ENCODE measurements at places on chromosomes 7 and 10.

- no peak for DNase-seq
Measured at GRCh38 chr7:30280631-30281030, 3.8 kb upstream of the ZNRF2 start.

DNA sequence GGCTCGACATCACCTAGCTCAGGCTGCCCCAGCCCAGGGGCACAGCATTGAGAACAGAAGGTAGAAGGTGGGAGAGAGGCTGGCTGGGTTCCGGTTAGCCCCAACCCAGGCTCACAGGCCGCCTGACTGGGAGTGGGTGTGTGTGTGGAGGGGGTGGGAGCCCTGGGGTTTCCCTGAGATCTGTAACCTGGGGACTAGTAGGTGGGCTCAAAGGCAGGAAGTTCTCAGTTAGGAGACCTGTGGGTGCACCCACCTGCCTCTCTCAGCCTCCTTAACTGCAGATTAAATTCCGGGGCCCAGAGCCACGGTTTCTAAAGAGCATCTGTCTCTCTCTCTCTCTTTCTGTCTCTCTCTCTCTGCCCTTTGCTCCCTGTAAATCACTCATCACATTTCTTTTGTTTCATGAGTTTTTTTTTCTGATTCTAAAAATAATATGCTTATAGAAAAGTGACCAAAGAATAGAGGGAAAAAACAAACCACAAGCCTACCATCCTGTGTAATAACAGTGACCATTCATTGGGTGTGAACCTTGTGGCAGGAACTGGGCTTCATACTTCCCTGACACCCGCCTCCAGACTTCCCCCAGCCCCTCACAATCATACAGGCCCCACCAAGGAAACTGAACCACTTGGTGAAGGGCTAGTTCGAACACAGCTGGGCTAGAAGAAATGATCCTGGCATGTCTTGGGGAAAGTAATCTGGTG is 83.4 kb upstream of the SMNDC1 start:
- DNase-seq: no peak

DNA sequence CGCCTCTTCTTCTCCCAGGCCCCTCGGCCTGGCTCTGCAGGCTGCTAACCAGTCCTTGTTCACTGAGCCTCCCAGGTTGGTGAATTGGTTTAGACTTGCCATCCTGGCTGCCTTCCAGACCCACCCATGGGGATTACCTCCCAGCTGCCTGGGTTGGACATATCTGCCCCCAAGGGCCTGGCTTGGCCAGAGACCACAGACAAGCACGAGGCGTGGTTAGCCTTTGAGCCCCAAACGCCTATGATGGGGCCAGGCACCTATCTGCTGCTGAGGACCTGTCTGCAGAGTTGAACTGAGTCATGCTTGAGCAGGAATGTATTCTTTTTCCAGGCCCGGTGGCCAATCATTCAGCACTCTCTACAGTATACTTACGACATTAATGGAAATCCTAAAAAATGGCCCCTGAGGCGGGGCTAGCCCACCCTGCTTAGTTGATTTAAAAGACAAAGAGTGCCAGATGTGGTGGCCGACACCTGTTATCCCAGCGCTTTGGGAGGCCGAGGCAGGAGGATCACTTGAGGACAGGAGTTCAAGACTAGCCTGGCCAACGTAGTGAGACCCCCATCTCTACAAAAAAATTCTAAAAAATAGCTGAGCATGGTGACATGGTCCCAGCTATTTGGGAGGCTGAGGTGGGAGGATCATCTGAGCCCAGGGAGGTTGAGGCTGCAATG is 361.5 kb downstream of the FRMD4A start:
- DNase-seq: no peak

GRCh38 chr7:38398725-38399321 is 125.4 kb upstream of the TARP start:
- DNase-seq: peak; percentile 42

GRCh38 chr10:113021268-113022040 is 71.4 kb downstream of the TCF7L2 start:
- DNase-seq: no peak

DNA sequence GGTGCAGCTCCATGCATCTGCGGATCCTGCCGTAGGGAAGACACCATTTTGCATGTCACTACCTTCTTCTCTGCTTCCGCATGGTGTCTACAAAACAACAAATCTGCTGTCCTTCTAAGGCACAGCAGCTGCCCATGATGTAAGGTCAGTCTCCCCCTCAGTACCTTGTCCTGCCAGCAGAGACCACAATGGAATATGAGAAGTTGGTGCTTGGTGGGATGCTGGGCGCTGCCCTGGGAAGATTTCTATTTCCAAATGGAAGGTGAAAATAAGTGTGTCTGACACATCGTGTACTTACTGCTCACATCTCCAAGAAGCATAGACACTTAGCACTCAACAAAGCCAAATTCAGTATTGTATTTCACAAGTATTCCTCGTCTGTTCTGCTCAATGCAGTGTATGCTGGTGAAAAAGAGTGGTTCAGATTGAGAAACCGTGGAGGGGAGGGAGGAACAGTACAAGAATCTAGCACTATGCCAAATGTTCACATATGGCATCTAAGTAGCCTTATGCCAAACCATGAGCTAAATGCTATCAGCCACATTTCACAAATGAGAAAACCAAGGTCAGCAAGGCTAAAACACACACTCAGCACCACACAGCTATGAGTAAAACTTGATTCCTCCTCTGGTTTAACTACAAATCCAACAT is 95.0 kb downstream of the GRB10 start:
- DNase-seq: no peak

DNA sequence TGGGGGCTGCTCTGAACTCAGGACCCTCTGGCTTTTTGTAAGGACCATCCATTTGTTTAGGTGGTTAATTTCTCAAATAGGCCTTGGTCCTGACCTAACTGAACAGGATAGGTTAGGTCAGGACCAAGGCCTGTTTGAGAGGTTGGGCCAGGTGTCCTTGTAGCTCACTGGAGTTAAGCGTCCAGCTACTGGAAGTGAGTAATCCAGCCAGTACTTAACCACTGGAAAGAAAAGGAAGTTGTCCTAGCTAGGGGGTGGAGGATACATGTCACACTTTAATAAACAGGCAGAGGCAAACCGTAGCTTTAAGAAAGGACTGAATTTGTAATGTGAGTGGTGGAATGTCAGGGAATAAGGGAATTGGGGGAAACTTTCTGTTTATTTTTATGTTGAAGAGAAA is 96.0 kb downstream of the GPR85 start:
- DNase-seq: peak; percentile 3

DNA sequence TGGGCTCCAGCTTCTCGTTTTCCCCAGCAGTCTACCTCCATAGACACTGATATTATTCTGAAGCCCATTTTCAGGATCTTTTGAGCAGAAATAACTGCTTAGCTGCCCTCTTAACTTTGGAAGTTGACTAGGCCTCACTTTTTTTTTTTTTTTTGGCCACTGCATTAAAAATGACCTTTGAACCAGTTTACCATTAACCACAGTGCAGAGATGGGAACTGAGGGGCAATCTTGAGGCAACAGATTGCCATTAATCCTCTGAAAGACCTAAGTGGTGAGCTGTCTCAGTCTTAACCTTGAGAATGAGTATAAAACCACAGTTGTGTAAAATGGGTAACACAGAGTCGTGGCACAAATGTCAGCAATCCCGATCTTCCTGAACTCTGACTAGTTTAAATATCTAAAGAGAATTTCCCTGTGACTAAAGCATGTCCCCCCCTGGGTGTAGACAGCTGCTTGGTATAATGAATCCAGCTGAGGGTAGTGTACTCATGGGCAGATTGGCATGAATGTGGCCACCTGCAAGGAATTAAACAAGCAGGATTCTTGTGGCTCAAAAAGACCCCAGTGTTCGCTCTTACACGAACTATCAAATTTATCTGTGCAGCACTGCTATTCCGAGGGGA is 46.1 kb upstream of the FMC1 start:
- no peak for DNase-seq

DNA sequence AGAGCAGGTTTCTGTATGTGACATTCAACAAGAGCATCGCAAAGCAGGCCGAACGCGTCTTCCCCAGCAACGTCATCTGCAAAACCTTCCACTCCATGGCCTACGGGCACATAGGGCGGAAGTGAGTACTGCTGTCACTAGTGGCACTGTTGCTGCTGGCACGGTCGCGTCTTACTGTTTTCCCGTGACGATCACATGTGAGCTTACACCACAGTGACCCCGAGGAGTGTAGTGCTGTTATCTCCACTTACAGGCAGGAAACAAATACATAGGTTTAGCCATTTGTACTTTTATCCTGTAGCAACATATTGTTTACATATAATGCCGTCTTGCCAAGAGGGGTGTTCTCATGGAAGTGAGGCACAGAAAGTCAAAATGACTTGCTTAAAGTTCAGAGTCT is 25.4 kb downstream of the FBH1 start:
- DNase-seq: no peak

GRCh38 chr7:123635551-123636359 is 19.9 kb upstream of the LMOD2 start:
- peak; percentile 51 for DNase-seq

DNA sequence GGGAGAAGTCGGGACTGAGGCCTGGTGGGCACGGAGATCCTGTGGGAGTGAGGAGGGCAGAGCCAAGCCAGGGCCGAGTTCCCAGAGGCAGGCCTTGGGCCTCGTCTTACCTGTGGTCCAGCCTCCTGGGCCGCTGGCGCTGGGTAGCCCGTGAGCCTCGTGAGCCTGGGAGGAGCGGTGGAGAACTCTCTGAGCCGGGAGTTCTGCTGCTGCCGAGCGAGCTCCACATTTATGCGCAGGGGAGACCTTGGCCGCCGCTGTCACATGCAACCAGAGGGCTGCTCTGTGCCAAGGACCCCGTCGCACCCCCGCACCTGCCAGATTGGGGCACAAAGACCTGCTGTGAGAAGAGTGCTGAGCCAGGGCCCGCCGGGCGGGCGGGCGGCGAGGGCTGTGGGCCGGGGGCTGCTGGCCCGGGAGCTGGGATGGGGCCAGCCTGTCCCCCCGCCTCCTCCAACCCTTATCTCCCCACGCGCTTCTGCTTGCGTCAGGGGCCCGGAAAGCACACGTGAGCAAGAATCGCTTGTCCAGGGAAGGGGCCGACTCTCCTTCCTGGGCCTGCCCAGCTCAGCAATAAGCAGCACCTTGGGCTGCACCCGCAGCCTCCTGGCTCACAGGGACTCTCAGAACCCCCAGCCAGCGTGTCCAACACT is 10.2 kb downstream of the VENTX start:
- no peak for DNase-seq

DNA sequence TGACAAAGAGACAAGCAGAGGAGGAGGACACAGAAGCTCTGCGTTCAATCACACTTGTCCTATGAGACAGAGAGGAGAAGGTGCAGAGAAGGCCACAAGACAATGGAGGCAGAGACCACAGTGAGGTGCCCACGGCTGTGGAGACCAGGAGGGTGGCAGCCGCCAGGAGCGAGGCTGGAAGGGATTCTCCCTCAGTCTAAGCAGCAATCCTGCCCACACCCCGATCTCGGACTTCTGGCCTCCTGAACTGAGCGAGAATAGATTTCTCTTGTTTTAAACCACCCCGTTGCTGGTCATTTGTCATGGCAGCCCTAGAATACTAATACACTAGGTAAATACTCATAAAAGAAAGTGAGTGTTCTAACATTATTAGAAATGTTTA is 92.1 kb downstream of the CYTH3 start:
- DNase-seq: no peak

DNA sequence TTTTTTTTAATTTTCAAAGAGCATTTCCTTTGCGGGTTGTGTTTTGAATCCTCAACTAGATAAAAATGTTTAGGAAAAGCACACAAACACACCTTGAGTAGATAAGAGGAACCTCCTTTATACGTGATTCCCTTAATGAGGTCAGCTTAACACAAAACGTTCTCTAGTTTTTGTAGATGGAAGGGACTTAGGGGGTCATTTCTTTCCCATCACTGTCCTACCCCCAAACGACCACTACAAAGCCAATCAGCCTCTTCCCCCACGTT is 1.2 kb downstream of the SUV39H2 start:
- no peak for DNase-seq

DNA sequence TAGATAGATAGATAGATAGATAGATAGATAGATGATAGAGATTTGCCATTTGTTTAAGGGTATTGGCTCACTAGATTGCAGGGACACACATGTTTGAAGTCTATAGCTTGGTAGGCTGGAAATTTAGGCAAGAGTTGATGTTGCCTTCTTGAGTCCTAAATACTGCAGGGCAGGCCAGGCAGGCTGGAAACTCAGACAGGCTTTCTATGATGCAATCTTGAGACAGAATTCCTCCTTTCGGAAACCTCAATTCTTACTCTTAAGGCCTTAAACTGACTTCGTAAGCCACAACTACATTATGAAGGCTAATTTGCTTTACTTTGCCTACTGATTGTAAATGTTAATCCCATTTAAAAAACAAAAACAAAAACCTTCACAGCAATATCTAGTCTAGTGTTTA is 322.9 kb upstream of the AKR1E2 start:
- DNase-seq: peak; percentile 32

GRCh38 chr10:125144206-125144605 is 16.2 kb downstream of the CTBP2 start:
- DNase-seq: no peak

DNA sequence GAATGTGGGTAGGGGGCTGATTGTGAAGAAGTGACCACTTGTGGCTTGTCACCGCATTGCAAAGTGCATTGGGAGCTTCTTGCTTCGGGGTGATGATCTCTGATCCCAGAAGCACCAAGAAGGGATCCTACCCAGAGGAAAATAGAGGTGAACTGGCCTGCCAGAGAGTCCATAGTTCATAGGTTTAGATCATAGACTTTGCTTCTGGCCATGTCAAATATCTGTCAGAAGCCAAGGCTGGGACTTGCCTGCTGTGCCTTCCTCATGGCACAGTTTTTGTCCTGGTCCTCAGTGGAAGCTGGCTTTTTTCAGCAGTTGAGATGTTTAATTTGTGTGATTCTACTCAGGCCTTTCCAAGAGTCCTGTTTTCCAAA is 1.1 kb downstream of the ZSWIM8 start:
- no peak for DNase-seq

DNA sequence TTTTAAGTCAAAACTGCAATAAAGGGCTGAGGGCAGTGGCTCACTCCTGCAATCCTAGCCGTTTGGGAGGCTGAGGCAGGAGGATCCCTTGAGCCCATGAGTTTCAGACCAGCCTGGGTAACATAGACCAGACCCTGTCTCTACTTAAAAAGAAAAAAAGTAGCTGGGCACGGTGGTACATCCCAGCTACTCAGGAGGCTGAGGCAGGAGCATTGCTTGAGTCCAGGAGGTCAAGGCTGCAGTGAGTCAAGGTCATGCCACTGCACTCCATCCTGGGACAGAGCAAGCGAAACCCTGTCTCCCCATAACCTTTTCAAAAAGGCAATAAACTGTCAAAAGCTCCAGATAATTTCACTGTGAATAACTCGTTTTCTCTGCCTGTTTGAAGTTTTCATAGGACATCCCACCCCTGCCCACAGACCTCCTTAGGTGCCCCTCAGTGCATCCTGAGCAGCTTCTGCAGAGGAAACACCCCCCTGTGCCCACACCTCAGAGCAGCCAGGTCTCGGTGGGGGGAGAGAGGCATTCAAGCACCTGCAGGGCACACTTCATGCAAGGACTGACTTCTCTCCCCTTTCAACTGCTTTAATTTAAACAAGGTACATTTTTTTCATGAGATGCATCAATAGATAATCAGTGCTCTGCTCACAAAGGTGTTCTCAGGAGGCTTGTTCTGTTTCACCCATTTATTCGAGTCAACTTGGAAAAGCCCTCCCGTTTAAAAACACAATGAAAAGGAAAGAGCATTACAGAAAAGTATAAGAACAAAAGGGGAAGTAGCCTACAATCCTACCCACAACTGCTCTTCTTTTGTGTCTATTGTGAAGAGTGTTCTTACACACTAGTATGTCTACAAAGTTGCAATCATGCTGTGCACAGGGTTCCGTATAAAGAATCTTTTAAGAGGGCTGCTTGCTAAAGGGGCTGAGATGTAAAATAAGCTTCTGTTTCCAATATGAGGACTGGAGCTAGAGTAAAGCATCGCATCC is 104.9 kb downstream of the KMT2E start:
- peak; percentile 11 for DNase-seq

- no peak for DNase-seq
Measured at GRCh38 chr7:16204953-16205352, 216.4 kb downstream of the CRPPA start.

Data from OCI-M1 (cell line).